Tibial nerve (tissue), 4 donors: ENCODE measurements at places on chromosomes 7 and 10. TPM values are rescaled to one million over a fixed set of nuclear protein-coding genes. Genes with fewer than 3 reads are reported as not detected.

The FOXP2 gene
- total RNA-seq = 25.8 TPM

- no peak for DNase-seq
These were observed 14.8 kb downstream of the ANXA7 start for GRCh38 chr10:73399063-73399462.

- no peak for DNase-seq
These were observed 141.6 kb downstream of the EMX2 start for GRCh38 chr10:117684046-117684610.

The PALS2 gene
- total RNA-seq = 29.3 TPM

GRCh38 chr10:96496281-96496925, 17.3 kb downstream of the TLL2 start:
- DNase-seq = no peak
